ENCODE measurements at places on chromosomes 16 and 17.
A peak's percentile ranks its signal among the peaks of the same experiment; 100 is the strongest.

- peak; percentile 89 for DNase-seq
These were observed 17.1 kb upstream of the C17orf113 start for GRCh38 chr17:42067371-42068091.

DNA sequence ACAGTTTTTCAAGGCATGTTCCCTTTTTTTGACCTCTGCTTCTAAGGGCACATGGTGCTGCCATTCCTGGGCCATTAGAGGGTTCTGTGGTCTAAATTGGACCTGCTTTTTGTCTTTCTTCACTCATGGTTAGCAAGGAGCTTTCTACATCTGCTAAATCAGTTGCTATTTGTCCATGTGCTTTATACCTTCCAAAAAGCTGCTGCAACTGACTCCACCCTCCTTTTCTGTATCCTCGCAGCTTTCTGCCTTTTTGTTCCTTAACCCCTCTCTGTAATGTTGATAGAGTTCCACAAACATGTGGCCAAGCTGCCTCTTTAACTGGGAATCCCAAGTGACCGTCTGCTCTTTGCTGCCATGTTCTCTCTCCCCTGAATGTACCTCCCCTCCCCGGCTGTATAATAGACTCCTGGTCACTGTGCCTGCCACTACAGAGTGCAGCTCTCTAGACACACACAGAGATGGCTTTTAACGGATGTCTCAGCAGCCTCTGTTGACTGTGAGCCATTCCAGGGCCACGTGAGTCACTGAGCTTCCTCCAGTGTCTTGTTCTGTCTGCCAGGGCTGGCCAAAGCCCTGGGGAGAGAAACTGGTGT, 57.4 kb upstream of the TEKT3 start:
- DNase-seq: no peak

DNA sequence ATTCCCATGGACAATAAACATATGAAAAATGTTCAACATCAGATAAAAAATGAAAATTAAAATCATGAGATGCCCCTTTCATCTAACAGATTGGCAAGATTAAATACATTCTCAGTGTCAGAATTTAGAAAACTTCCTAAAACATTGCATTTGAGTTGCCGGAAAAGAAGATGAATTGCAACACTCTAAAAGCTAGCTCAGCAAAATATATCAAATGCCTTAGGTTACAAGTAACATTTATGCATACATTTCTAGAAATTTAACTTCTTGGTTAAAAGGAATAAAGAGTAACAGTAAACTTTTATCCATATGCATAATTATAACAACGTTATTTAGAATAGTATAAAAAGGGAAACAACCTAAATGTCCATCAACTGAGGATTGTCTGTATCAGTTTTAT, 239.0 kb downstream of the PMP22 start:
- no peak for DNase-seq

GRCh38 chr17:74241431-74241830, 28.1 kb downstream of the TTYH2 start:
- DNase-seq: no peak

- no peak for DNase-seq
These were observed 1.5 kb upstream of the PSMD3 start for GRCh38 chr17:39979016-39979670.
